ENCODE measurements at places on chromosomes 3 and 15.
A peak's percentile ranks its signal among the peaks of the same experiment; 100 is the strongest.

DNA sequence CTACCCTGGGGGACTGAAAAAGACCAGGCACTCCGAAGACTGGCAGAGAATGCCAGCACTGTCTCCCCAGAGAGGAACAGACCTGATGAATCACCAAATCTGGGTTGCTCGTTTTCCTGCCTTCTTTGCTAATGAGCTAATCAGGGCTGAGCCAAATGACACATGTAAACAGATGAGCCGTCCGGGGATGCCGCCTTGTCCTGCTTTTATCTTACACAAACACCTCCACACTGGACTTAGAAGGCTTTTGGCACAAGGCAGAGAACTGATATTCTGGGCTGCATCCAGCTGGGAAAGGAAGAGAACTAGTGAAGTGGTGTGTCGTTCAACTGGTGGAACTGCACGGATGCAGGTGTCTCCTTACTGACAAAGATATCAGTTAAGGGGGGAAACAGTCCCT, 88.1 kb downstream of the MECOM start:
- H3K4me1 ChIP-seq: no peaks in the 10 kb centered on the region
- DNase-seq: peak; percentile 45
- H3K27me3 ChIP-seq: no peaks in the 10 kb centered on the region
- H3K36me3 ChIP-seq: no peaks in the 10 kb centered on the region
- H3K4me3 ChIP-seq: no peak overlapping the region

- no peaks in the 10 kb centered on the region for H3K27me3 ChIP-seq
- H3K4me3 ChIP-seq: no peak overlapping the region
- DNase-seq: no peak
- no peaks in the 10 kb centered on the region for H3K36me3 ChIP-seq
Measured at GRCh38 chr3:113829576-113830354, 8.8 kb upstream of the GRAMD1C start.

GRCh38 chr3:129315223-129315997, 36.7 kb downstream of the HMCES start:
- H3K27me3 ChIP-seq: no peaks in the 10 kb centered on the region
- peak overlapping the region; percentile 81 for H3K27ac ChIP-seq
- H3K4me3 ChIP-seq: peak overlapping the region; percentile 91
- H3K4me1 ChIP-seq: peaks cover 6% of the 10 kb centered on the region
- DNase-seq: peak; percentile 21

DNA sequence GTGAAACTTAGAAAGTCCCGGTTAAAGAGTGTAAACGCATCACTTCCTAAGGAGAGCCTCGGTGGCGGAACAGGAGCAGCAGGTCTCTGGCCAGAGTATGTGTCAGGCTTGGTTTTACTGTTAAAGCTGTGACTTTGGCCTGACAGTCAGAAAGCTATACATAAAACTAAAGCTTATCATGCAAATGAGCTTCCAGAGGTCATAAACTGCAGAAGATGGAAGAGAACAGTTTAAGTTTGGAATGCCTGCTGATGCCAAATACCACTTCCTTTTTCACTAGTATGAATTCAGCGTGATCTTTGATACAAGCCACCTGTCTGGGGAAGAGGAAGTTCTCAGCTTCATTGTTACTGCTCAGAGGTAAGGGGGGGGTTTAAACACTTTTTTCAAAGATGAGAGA, 125.1 kb upstream of the CTDSPL start:
- DNase-seq: no peak
- no peak overlapping the region for H3K27ac ChIP-seq
- H3K4me3 ChIP-seq: no peak overlapping the region

DNA sequence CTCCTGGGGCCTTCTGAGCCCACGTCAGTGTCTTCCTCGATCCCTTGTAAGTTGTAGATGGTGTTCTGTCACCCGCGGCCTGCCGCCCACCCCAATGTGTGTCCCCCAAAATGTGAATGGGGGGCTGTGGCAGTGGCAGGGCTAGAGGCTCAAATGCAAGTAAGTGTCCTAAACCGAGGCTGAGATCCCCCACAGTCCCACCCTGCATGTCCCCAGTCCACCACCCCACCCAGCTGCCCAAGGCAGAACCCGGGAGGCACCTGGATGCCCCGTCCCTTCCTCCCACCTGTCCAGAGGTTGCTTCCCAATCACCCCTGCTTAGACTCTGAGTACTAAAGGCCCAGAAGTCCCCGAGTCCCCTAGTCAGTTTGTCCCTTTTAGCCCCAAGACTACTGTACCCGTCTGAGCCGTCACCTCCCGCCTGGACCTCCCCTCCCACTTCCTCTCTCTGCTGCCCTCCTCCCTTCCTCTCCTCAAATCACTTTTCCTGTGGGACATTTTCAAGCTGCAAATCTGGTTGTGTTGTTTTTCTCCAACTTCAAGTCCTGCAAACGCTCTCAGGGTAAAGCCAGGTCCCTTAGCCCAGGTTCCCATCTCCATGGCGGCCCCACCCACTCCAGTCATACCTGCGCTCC, 11.8 kb upstream of the PLXND1 start:
- H3K4me1 ChIP-seq: no peaks in the 10 kb centered on the region
- H3K27ac ChIP-seq: no peak overlapping the region
- no peak overlapping the region for H3K4me3 ChIP-seq
- no peak for DNase-seq
- H3K27me3 ChIP-seq: no peaks in the 10 kb centered on the region

Data from IMR-90 (cell line).